ENCODE measurements at places on chromosomes 1 and 21.

GRCh38 chr1:94769551-94769950 lies 50.6 kb upstream of the SLC44A3 start:
- no peak for DNase-seq

GRCh38 chr1:69888657-69889056 lies 316.7 kb downstream of the LRRC40 start:
- DNase-seq = no peak

- DNase-seq = no peak
These were observed 1386.0 kb upstream of the ADGRL4 start for GRCh38 chr1:80392529-80392928.

- no peak for DNase-seq
These were observed 25.2 kb upstream of the AGO1 start for GRCh38 chr1:35857830-35858229.

- DNase-seq = no peak
These were observed 153.8 kb upstream of the FGGY start for GRCh38 chr1:59143133-59143487.

Data from activated CD4-positive, alpha-beta T cell treated with anti-CD3 and anti-CD28 coated beads, Interleukin-2, amount 50 U/mL, for 4 hours (primary cell).